Left ventricle myocardium superior (tissue), 1 donor: ENCODE measurements at places on chromosomes 1 and 21. TPM values are rescaled to one million over a fixed set of nuclear protein-coding genes. Genes with fewer than 3 reads are reported as not detected.

DNA sequence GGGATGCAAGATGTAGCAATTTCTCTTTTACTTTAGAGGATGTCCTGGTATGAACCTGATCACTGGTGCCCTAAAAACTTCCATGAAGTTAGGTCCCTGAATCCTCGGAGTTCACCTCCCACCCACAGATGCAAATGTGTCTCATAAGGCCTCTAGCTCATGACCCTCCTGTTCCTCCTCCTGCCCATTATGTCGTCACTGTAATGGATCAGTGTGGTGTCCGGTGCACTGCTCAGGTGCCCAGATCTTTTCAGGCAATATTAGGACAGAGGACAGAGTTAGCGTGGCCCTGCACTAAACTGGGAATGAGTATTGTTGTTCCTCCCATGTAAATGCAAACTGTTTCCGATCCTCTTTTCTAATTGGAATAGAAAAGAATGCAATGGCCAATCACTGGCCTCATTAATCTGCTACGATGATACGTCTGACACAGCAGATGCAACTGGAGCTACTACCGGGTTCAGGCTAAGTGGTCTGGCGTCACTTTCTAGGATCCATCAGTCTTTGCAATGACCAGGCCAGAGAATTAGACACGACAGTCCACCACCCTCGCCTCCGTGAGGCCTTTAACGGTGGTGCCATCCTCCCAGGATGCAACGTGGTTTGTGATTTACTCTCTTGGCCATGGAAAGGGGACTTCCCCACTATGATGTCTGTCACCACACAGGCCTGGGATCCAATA, 3.4 kb upstream of the COL6A2 start:
- no peak for DNase-seq

The LCE1D gene
- total RNA-seq: not detected

The PMVK gene
- 66.6 TPM for total RNA-seq

DNA sequence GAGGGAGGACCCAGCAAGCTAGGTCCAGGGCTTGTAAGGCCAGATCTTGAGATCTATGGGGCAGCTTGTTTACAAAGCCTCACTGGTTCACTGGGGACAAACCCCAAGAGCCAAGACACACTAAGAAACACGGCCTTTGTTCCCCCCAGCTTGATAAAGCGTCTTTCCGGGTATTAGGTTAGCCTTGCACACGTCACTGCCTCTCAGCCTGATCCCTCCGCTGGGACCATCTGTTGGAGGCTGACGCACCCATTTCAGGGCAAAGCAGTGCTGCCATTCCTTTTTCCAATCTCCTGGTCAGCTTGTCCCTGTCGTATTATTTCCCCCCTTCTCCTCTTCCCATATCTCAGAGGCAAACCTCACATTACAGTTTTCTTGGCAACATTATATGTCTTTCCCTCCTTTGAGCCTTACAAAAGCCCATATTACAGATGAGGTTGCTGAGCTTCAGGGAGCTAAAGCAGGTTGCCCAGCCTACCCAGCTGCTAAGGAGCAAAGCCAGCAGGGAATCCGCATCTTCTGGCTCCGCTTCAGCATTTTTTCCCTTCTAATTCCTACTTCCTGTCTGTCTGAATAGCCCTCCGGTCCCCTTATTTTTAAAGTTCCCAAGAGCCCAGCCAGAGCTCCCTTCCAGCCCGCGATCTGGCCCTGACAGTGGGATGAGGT, 4.1 kb downstream of the HEYL start:
- DNase-seq: peak; percentile 70

DNA sequence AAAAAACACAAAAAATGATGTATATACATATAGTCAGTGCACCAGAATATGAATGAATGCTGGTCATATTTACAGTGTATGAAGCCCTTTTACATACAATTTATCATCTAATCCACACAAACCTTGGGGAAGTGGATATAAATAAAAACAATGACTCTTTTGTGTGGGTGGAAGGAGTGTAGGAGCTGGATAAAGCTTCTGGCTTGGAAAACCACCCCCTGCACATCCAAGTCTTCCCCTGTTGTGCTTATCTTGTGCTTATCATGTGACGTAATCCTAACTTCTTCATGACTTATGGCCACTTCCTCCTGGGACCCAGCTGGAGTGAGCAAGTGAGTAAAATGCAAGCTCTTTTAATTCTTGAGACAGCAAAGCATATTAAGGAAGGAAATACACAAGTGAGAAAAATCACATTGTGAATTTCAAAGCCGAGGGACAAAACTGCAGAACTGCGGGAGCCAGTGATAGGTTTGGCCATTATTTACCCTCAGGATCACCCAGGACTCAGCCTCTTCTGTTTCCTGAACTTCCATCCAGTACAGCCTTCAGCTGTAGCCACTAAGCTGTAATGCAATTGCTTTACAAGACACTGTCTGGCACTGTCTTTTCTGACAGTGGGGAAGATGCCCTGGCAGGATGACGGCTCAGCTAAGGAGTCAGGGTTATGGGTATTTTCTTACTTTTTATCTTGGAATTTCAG, 104.0 kb upstream of the PPM1J start:
- DNase-seq: no peak

- DNase-seq: peak; percentile 57
Measured at GRCh38 chr21:46098303-46099141, 610 bp downstream of the COL6A2 start.

The CFHR1 gene
- not detected for total RNA-seq
